Thyroid gland (tissue), 4 donors: ENCODE measurements at places on chromosomes 16 and 17. TPM values are rescaled to one million over a fixed set of nuclear protein-coding genes. Genes with fewer than 3 reads are reported as not detected.
A peak's percentile ranks its signal among the peaks of the same experiment; 100 is the strongest.

KRTAP4-9 gene
- total RNA-seq, result not detected

AOC2 gene
- 1.7 TPM for total RNA-seq

TNS4 gene
- total RNA-seq, result 24.7 TPM

SYT17 gene
- total RNA-seq, result 9.1 TPM

GRCh38 chr16:30149250-30149930, 26.4 kb upstream of the MAPK3 start:
- no peak for DNase-seq
- no peak overlapping the region for H3K27ac ChIP-seq
- no peaks in the 10 kb centered on the region for H3K27me3 ChIP-seq
- no peak overlapping the region for H3K4me3 ChIP-seq

DNA sequence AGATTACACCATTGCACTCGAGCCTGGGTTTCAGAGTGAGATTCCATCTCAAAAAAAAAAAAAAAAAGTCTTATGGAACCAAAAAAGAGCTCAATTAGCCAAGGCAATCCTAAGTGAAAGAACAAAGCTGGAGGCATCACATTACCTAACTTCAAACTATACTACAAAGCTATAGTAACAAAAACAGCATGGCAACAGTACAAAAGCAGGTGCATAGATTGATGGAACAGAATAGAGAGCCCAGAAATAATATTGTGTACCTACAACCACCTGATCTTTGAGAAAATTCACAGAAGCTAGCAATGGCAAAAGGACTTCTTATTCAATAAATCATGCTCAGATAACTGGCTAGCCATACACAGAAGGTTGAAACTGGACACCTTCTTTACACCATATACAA, 24.7 kb upstream of the CCL2 start:
- H3K27me3 ChIP-seq, result no peaks in the 10 kb centered on the region
- no peak overlapping the region for H3K27ac ChIP-seq
- peaks cover 18% of the 10 kb centered on the region for H3K4me1 ChIP-seq
- no peak for DNase-seq
- H3K36me3 ChIP-seq, result no peaks in the 10 kb centered on the region

DNA sequence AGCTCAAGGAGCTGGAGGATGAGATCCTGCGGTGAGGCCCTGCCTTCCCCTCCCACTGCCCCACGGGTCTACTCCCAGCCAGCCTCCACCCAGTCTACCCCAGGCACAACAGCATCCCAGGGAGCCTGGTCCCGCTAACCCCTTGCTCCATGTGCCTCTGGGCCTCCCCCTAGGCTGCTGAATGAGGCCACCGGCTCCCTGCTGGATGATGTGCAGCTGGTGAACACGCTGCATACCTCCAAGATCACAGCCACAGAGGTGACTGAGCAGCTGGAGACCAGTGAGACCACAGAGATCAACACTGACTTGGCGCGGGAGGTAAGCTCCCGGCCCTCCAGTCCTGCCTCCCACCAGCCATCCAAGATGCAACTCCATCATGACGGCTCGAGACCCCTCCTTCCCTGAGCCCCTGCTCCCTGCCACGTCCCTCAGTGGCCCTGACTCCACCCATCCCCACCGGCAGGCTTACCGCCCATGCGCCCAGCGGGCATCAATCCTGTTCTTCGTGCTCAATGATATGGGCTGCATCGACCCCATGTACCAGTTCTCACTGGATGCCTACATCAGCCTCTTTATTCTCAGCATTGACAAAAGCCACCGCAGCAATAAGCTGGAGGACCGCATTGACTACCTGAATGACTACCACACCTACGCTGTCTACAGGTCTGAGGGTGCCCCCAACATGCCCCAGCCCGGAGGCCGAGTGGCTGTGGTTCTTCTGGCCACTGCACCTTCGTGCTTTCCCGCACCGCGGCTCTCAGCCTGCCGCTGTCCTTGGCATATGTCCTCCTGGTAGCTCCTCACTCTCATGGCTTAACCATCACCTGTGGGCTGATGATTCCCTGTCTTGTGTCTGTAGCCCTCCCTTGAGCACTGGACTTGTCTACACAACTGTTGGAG, 15.0 kb upstream of the KDM6B start:
- no peaks in the 10 kb centered on the region for H3K27me3 ChIP-seq
- DNase-seq, result no peak
- H3K27ac ChIP-seq, result no peak overlapping the region
- H3K36me3 ChIP-seq, result no peaks in the 10 kb centered on the region

DNA sequence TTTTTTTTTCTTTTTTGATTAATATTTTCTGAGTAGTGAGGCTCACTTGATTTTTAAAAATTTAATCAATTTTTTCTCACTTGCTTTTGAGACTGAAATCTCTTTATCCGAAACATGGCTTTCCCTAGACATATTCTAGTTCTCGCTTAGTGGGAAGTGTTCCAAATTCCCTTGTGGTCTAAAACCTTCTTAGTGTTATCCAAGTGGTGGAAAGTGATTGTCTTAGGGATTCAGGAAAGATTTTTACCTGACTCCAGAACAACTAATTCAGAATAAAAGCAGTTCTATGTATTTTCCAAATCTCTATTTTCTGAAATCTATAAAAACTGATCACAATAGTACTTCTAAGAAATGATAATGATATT, 178.8 kb downstream of the MAP2K6 start:
- peaks cover 20% of the 10 kb centered on the region for H3K4me1 ChIP-seq
- no peak overlapping the region for H3K4me3 ChIP-seq
- no peaks in the 10 kb centered on the region for H3K36me3 ChIP-seq
- H3K27ac ChIP-seq, result no peak overlapping the region
- DNase-seq, result no peak
- H3K27me3 ChIP-seq, result no peaks in the 10 kb centered on the region

DNA sequence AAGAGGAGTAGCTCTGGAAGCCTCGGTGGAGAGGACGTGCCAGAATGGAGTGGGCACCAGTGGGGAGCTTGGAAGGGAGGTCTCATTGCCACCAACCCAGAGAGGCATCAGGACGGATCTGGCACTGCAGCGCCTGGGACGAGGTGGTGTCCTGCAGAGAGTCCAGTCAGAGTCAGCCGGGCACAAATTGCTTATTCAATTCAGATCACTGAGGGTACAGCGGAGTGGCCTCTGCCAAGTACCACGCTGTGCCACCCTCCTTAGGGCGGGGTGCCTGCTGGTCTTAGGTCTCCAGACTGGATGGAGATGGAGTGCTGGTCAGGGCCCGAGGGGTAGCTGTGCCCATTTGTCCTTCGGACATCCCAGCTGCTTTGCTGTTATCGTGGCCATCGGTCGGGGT, 18.9 kb upstream of the SPPL2C start:
- no peaks in the 10 kb centered on the region for H3K27me3 ChIP-seq
- DNase-seq, result no peak
- no peaks in the 10 kb centered on the region for H3K4me1 ChIP-seq
- no peak overlapping the region for H3K4me3 ChIP-seq

GRCh38 chr16:69881141-69881540, 70.0 kb upstream of the CLEC18A start:
- peak overlapping the region; percentile 60 for H3K27ac ChIP-seq
- H3K4me1 ChIP-seq, result peaks cover 6% of the 10 kb centered on the region
- no peaks in the 10 kb centered on the region for H3K36me3 ChIP-seq
- no peak overlapping the region for H3K4me3 ChIP-seq
- H3K27me3 ChIP-seq, result no peaks in the 10 kb centered on the region
